ENCODE measurements at places on chromosomes 7 and 10.

- DNase-seq: no peak
Measured at GRCh38 chr7:145784809-145785780, 331.5 kb upstream of the CNTNAP2 start.

- DNase-seq: no peak
Measured at GRCh38 chr10:110836706-110837105, 35.0 kb upstream of the PDCD4 start.

DNA sequence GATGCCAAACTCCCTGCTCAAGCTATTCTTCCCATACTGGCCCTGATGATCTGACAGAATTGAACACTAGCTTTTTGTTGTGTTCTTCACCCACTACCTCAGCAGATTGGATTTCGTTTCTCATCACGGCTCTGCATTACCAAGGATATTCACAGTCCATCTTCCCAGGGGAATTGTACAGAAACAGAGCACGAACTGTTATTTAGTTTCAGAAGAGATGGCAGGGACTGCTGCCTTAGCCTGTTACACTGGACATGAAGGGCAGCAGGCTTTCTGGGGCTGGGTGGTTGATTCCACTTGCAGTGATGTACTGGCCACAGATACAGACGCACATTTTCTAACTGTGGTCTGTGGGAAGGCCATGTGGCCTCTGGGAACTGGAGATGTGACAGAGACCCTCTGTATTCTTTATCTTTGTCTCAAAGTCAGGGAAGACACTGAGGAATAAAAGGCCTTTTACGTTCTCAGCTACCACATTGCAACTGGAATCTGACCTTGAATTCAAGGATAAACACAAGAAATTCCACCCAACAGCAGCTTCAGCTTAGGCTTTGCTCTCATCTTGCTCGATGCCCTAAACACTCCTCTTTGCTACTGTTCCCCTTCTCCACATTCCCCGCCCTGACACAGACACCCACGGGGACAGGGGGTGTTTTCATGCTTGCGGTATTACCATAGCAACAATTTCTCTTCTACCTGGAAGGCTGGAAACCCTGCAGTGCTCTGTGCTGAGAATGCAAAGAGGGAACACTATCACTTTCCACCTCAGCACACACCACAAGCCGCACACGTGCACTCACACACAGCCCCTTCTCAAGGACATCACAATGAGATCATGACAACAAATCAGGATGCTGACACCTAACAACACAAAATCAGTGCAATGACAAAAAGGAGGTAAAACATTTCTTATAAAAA, 81.7 kb downstream of the RNF216 start:
- DNase-seq: peak; percentile 23

DNA sequence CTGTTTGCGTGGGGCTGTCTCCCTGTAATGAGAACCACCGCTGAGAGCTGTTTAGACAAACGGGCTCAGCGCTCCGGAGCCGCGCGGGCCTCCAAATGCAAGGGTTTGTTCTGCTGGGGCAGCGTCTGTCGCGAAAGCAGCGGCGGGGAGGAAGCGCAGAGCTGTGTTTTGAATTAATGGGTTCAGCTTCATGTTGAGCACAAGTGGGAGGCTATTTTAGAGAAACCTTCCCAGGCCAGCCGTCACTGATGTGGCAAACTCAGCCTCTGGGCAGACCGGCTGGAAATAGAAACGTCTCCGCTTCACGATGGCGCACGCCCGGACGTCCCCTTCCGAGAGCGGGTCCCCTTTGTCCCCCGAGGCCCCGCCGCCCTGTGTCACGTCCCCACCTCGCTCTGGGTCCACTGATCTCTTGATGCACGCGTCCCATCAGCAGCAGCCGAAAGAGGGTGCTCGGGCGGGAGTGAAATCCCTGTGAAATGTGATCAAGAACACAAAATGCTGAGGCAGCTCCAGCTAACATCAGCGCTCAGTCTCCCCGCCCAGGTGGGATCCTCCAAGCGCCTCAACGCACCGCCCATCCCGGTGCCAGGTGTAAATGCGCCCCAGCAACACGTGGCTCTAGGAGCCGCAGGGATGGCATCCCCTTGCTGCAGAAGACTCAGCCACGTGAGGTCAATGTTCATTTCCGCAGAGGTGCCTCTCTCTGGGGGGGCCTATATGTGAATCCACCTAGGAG, 44.9 kb downstream of the BAMBI start:
- DNase-seq: no peak

- no peak for DNase-seq
Measured at GRCh38 chr7:2702594-2702957, 14.6 kb downstream of the AMZ1 start.

GRCh38 chr10:75408911-75409885, 7.6 kb upstream of the ZNF503 start:
- DNase-seq: no peak

DNA sequence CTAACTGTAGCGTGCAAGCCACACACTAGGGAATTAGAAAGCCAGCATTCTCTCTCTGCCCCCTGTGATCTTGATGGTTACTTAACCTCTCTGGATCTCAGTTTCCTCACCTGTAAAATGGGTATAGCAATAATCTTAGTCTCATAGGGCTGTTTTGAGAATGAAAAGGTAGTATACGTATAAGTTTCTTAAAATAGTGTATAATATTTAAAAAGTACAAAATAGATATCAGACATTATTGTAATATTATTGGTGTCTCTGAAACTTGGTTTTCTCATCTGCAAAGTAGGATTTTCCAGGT, 80.4 kb downstream of the CHN2 start:
- no peak for DNase-seq

DNA sequence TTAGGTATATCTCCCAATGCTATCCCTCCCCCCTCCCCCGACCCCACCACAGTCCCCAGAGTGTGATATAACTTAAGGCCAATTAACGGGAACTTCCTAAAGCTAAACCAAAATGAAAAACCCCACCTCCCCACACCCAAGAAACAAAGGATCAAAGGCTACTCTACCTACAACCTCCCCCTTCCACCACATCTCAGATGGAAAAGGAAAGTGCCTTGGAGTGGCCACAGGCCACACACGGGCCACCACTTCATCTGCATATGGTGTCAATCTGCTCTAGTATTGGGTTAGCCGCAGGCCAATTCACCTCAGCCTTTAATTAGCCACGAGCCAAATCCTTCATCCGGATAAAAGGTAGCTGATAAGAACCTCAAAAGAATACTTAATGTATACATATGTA, 19.6 kb downstream of the CSTF2T start:
- DNase-seq: no peak

DNA sequence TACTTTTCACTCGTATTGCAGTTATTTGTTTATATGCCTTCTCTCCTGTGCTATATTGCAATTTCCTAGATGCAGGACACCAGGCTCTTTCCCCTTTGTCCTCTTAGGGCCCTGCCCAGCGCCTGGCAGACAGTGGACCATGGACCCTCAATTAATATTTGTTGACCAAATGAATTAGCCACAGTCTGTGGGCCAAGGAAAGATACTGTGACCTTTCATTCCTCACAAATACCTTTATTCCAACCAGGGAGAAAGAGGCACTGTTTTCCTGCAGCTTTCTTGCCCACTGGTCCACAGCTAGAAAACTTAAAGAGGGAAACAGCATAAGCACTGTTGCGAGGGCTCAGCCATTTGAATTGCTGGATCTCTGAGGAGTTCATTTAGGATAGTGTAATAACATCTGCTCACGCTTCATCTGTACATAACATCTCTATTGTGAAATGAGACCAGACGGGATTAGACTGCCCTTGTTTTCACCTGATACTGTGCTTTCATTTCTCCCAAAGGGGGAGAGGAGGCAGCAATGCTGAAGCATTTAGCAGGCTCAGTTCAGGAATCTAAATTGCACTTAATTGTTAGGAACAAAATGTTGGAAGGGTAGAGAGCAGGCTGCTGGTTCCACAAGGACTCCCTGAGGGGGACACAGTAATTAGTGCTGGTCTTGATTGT, 46.7 kb downstream of the TNS3 start:
- no peak for DNase-seq

- no peak for DNase-seq
Measured at GRCh38 chr7:30771880-30772425, 736 bp downstream of the MINDY4 start.

GRCh38 chr10:88408096-88408495, 175.0 kb downstream of the RNLS start:
- no peak for DNase-seq

DNA sequence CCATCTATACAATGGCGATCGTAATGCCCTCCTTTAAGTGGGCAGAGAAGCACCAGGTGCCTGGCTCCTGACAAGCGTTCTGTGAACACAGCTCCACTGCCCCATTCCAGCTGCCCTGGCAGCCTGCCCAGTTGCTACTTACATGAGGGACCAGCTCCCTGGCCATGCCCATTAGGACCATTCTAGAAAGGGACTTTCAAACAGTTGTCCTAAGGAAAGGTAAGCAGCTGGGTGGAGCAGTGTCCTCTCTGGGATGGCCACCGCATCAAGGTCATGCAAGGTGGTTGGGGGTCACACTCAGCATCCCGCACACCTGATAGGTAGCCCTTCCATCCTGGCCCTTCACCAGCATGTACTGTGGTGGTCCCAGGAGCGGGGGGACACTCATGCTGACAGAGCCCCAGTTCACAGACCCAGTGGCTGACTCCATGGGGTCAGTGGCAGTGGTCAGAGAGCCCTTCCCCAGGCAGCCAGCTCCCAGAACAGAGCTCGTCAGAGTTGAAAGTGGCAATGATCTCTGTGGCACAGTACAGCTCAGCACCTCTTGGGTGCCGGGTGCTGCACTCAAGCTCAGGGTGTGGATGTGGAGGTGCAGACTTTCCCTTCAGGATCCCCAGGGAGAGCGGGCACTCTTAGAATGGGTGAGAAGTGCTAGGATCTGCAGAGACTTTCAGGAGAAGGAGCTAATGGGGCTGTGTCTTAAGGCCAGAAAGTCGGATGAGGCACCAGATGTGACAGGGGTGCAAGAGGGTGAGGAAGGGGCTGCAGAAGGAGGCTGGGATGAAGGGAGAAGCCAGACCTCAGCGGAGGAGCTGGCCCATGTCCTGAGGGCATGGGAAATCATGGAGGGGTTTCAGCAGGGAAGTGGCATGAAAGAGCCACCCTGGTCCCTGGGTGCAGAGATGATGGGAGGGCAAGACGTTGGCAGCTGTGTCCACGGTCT, 10.9 kb downstream of the MMRN2 start:
- no peak for DNase-seq

DNA sequence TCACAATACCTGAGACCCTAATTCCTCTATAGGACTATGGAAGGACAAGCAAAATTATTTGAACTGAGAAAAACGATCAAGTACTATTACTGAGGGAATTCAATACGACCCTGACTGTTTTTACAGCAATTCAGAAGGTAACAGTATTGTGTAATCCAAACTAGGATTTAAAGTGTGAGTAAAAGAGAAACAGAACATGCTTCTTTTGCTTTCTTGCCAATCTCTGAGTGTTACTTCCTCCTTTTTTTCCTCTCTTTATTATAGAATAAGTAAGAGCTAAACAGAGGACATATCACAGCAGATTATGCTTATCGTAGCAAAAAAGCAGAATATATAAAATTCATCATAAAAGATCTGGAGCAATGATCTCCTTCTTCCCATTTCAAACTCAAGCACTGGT, 292.1 kb downstream of the THSD7A start:
- no peak for DNase-seq

DNA sequence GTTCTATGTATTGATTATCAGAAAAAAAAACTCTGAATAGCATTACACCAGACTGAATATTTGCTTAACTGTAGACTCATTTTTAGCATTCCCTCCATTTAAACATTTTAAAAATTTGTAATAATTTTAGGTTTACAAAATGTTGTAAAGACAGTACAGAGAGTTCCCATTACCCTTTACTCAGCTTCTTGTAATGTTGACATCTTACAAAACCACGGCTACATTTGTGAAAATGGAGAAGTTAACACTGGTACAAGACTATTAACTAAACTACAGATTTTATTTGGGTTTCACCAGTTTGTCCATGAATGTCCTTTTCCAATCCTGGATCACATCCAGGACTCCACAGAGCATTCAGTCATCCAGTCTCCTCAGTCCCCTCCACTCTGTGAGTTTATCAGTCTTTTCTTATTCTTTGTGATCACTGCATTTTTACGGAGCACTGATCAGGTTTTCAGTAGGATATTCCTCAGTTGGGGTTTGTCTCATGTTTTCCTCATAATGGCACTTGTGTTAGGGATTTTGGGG, 130.0 kb upstream of the EEPD1 start:
- no peak for DNase-seq

GRCh38 chr7:102843850-102844249, 69.0 kb upstream of the LRRC17 start:
- no peak for DNase-seq

GRCh38 chr7:1906087-1906830, 236.2 kb downstream of the ELFN1 start:
- no peak for DNase-seq

DNA sequence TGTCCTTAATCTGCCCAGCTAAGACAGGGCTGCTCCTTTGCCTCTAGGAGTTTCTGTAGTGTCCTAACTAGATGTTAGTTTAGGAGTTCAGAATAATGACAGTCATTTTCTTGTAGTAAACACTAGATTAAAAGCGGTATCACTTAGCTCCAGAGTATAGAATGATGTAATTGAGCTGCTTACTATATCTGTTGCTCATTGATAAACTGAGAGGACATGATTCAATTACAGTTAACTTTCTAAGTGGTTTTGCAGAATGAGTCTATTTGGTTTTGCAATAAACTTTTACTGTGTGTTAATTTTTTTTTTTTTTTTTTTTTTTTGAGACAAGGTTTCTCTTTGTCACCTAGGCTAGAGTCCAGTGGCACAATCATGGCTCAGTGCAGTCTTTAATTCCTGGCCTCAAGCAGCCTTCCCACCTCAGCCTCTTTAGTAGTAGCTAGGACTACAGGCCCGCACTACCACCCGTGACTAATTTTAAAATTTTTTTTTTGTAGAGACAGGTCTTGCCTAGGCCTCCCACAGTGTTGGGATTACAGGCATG, 1.8 kb downstream of the STMP1 start:
- no peak for DNase-seq

GRCh38 chr7:95874541-95875265, 102.3 kb downstream of the DYNC1I1 start:
- DNase-seq: no peak

GRCh38 chr7:128217030-128217805, 23.9 kb upstream of the LEP start:
- DNase-seq: no peak

GRCh38 chr10:126420567-126421300, 32.5 kb upstream of the ADAM12 start:
- no peak for DNase-seq

DNA sequence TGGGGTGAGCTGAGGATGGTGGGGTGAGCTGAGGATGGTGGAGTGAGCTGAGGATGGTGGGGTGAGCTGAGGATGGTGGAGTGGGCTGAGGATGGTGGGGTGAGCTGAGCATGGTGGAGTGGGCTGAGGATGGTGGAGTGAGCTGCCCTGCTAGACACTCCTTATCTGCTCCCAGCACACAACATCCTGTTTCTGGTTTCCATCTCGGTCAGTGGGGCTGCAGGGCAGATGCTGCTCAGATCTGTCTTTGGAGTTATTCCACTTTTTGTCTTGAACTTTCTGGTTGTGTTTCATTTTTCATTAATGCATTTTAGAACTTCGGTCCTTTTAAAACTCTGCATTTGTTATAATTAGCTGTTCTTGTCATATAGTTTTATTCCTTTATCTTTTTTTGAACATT, 67.9 kb upstream of the ANTXRL start:
- no peak for DNase-seq
